GM20000 (cell line): ENCODE measurements at places on chromosomes 7 and 10.

DNA sequence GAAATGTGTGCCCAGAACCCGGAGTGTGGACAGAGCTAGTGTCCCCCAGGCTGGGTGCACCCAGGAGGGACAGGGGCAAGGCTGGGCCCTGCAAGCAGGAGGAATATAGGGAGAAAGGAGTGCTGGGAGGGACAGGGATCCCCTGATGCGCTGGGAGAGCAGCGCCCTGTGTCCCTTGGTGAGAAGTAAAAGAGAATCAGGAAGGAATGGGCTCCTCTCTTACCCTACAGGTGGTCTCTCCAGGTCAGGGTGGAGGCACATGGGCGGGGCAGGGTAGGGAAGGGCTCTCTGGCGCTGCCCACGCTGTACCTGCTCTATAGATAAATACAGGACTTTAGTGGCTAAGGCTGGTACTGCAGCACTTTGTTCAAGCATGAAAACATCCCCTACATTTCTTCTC is 753.8 kb downstream of the GRID1 start:
- DNase-seq: no peak

GRCh38 chr7:85000735-85001350 is 186.0 kb downstream of the SEMA3D start:
- no peak for DNase-seq

- no peak for DNase-seq
Measured at GRCh38 chr10:78288663-78289062, 255.0 kb downstream of the RPS24 start.

DNA sequence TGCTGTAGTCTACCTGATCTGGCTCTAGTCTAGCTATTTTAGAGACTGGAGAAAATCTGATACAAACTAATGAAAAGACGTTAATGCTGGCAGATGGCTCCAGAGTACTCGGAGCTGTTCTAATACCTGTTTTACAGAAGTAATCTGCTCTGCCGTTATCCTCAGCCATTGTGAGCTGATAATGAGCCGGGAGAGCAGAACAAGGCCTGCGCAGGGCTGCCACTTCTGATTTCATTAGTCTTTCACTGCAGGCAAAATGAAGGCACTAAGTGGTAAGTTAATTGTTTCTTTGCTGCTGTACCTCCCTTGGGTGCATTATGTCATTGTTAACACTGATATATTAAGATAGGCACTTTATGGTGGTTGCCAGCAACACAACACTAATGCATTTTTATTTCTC is 456.4 kb upstream of the PFKP start:
- no peak for DNase-seq

GRCh38 chr10:124688386-124688785 is 55.8 kb downstream of the FAM53B start:
- no peak for DNase-seq

DNA sequence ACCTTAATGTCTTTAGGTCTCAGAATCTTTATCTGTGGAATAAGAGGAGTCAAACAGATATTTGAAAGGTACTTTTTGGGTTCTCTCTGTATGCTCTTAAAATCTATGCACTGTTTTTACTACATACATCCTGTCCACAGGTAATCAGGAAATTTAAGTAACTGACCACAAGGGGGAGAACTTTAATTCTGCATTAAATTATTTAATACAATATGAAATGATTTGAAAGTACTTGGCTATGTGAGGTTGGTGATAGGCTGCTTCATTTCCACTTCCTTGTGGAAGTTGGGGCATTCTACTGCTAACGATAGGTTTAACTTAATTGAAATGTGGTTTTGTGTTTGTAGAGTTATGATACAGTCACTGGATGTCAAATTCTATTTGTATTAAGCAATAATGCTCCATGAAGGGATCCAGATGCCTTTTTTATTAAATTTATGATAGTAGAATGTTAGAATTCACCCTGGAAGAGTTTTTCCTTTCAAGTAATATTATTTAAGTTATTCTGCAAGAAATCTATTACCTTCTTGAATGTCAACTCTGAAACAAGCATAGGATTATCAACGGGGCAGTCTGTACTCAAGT is 6.0 kb downstream of the TEX47 start:
- DNase-seq: peak; percentile 6

DNA sequence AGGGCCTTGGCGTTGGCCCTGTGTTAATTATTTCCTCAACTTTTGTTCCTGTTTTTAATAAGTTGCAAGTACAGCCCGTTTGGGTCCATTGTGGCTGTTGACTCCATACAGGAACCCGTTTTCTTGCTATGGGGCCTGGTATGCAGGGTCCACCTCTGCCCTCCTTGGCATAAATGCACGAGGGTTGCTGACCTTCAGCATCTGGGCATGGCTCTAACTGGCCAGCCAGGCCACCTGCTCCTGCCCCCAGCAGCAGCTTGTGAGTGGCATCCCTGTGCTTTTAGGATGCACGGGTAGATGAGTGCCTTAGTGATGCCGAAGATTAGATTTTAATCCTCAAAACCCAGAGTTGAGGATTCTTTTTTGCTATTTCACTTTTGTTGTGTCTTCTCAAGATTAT is 123.2 kb downstream of the GLRX3 start:
- no peak for DNase-seq

- no peak for DNase-seq
Measured at GRCh38 chr10:25768167-25768566, 165.9 kb upstream of the MYO3A start.

DNA sequence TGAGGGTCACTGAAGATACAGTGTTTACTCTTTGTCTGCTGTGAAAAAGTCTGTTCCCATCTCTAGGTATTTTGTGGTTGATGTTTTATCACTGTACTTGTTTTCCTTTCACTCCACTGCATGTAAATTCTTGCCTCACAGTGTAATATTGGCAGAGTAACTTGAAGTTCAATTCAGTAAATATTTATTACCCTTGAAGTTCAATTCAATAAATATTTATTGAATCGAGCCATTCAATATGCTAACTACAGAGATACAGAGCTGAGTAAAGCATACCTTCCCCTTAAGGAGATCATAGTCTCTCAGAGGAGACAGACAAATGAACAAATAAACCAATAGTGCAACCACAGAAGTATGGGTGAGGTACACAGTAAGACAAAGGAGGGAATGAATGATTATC is 9.2 kb downstream of the NUDT13 start:
- no peak for DNase-seq

- DNase-seq: no peak
Measured at GRCh38 chr10:60332371-60332770, 57.3 kb downstream of the ANK3 start.

DNA sequence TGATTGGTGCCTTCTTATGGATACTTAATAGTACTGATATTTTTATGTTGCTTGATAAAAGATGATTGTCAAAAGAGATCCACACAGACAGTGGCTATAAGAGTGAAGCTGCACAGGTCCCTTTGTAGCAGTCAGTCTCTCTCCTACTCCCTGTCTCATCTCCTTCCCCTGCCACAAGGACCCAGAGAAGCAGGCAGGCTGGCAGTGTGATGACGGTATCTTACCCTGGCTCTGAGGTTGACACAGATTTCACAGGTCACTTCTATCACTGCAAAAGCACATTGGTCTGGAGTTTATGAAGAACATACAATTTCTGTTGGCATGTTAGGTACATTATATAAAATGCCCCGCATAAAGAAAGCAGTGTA is 64.4 kb upstream of the AHR start:
- peak; percentile 2 for DNase-seq

GRCh38 chr7:2645274-2645868 is 13.6 kb downstream of the TTYH3 start:
- peak; percentile 71 for DNase-seq

DNA sequence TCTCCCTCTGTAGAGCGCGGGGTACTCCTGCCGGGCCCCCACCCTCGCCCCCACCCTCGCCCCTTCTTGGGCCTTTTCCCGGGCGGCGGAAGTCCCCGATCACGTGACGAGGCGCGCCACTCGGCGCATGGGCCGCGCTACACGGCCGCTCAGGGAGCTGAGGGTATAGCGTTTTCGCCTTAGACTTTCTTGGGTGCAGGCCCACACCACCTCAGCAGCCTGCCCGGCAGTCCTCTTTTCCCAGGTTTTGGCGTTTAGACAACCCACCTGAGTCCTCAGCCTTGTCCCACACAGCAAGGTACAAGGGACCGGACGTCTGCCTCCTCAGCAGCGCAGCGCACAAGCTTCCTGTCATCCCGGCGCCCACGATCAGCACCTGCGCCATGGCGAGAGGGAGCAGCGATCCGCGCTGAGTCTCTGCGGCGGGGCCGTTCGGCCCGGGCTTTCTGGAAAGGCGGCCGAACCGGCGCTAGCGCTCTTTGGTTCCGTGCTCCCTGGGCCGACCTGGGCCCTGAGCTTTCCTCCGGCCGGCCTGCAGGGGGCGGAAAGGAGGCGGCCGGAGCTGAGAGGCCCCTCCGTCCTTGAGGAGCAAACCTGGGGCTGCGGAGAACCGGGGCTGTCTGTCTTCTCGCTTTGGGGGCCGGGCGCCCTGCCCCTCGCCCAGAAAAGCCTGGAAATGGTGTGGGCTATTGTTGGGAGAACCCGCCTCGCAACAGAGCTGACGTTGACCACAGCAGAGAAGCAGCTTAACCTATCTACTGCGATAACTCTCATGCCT is at the start of gene RNLS:
RNLS (minus strand) TSS at position 513 of the 778 bp plus-strand sequence.
- peak; percentile 68 for DNase-seq

- DNase-seq: no peak
Measured at GRCh38 chr10:92849576-92850090, 1.3 kb downstream of the EXOC6 start.

GRCh38 chr10:108454793-108455192 is 1290.3 kb upstream of the SORCS1 start:
- DNase-seq: no peak

DNA sequence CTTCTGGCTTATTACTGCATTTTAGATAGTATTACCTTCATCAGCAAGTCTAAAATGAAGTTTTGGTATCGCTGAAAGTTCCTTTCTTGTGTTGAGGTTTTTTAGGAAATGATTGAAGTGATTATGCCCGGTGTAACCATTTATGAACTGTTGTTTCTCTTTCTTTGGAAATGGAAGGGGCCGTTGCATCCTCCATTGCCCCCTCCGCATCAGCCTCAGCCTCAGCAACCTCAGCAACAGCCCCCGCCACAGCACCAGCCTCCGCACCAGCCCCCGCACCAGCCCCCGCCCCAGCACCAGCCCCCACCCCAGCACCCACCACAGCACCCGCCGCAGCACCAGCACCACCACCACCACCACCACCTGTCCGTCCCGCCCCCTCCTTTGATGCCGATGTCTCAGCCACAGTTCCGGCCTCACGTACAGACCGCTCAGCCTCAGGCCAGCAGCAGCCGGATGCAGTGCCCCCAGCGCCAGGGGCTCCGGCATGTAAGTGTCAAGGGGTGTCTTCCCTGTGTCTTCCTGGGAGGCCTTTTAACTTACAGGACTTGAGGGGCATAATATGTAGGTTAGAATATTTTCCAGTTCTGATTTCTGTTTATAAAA is 72.6 kb downstream of the SHH start:
- no peak for DNase-seq

DNA sequence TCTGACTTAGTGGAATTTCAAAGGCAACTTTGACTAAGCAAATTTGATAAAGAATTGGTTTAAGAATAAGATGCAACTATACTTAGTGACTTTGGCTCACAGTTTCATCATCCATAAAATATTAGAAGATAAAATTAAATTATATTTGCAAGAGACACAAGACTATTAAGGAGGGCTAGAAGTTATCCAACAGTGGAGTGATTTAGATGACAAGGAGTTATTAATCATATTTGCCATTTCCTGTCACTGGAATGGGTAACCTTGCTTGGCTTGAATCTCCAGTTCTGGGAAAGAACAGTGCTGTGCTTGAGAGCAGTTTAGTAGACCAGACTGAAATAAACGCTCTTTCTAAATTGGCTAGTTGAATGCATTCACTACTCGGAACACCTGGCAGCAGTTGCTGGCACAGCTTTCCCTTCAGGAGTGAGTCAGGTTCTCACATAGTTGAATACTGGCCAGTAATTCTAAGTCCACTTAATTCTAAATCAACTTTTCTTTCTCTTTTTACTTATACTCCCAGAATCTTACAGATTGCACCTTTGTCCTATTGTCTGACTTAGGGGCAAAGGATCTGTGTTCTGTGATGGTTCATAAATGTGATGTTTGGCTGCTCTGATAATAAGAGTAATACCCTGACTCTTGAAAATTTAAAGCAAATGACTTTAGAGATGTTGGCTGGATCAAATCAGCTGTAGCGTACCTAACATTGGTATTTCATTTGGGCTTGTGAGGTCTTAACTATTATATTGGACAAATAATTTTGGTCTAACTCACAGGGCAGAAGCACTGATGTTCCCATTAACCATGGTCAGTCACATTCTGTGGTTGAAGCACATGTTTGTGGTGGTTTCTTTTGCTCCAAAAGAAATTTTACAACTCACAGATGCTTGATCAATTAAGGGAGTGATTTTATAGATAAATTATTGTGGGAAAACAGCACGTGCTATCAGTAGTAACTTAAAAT is 16.6 kb downstream of the STMP1 start:
- no peak for DNase-seq

GRCh38 chr10:110710621-110711020 is 66.5 kb downstream of the RBM20 start:
- DNase-seq: no peak

- DNase-seq: no peak
Measured at GRCh38 chr10:102595293-102595692, 49.0 kb upstream of the TRIM8 start.
